Transverse colon (tissue), 4 donors: ENCODE measurements at places on chromosomes 1 and 21. TPM values are rescaled to one million over a fixed set of nuclear protein-coding genes. Genes with fewer than 3 reads are reported as not detected.

The MIXL1 gene
- not detected for total RNA-seq

The EMC1 gene
- 39.7 TPM for total RNA-seq

The CBS gene
- total RNA-seq, result 0.40 TPM

The KHDC4 gene
- 158 TPM for total RNA-seq

The SAMD11 gene
- 3.0 TPM for total RNA-seq

The PDZK1 gene
- total RNA-seq, result 1.9 TPM

The LMO4 gene
- total RNA-seq, result 20.2 TPM

The IGSF9 gene
- total RNA-seq, result 88.8 TPM

The IFI44L gene
- total RNA-seq, result 3.3 TPM

The SPATA46 gene
- not detected for total RNA-seq

The INAVA gene
- 609 TPM for total RNA-seq

The LCE1E gene
- not detected for total RNA-seq

The RAB13 gene
- 24.8 TPM for total RNA-seq

The CXADR gene
- 136 TPM for total RNA-seq

The RHBG gene
- total RNA-seq, result not detected

The CA6 gene
- total RNA-seq, result not detected

The DMRTA2 gene
- not detected for total RNA-seq

The NR0B2 gene
- 2.7 TPM for total RNA-seq

The CTSK gene
- 48.3 TPM for total RNA-seq

The GOLPH3L gene
- total RNA-seq, result 12.7 TPM
